ENCODE measurements at places on chromosomes 16 and 17.

DNA sequence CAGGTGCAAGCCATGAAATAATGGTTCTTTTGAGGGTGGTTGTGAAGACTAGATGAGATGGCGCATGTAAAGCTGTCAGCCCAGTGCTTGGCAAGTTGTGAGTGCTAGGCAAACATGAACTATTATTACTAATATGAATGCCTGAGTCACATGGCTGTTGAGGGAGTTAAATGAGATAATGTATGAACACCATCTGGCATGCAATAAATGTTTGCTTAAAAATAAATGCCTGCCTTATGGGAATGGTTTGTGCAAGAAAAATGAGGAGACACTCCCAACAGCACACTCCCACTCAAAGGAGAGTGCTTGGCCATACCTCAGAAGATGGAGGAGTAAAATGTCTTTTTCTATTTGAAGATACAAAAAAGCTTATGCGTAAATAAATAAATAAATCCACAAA, 3.6 kb downstream of the MAPK3 start:
- no peak for DNase-seq

GRCh38 chr16:19690196-19690595, 27.8 kb downstream of the KNOP1 start:
- no peak for DNase-seq

DNA sequence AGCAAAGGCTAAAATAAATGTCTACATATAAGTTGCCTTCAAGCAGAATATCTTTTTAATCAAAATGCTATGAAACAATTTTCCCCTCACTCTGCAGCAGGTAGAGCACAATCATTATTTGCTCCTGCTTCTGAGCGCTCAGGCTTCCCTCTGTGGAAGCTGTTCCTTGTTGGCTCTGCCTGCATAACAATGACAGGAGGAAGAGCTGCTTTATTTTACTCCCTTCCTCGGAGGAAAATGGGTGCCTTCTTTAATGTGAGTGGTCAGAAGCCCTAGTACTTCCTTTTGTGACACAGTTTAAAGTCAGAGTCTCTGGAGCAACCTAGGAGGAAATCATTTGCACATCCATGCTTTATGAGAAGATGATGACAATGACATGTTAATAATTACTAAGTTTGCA, 492.1 kb downstream of the CDH8 start:
- DNase-seq: no peak

GRCh38 chr17:76558198-76559095, 18.6 kb downstream of the PRCD start:
- DNase-seq: peak; percentile 63

DNA sequence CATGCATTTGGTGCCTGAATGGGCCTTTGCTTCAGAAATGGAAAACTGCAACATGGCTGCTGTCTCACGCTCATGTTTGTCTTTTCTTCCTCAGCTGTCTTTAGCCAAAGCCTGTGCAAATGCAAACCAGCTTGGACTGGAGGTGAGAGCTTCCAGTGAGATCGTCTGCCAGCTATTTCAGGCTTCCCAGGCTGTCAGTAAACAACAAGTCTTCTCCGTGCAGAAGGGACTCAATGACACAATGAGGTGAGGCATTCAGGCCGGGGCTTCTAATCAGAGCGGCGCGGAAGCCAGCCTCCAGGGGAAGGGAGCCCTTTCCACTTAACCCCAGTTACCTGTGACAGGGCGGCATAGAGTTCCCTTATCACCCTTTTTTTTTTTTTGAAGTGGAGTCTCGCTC, 14.3 kb downstream of the CCNF start:
- DNase-seq: no peak

DNA sequence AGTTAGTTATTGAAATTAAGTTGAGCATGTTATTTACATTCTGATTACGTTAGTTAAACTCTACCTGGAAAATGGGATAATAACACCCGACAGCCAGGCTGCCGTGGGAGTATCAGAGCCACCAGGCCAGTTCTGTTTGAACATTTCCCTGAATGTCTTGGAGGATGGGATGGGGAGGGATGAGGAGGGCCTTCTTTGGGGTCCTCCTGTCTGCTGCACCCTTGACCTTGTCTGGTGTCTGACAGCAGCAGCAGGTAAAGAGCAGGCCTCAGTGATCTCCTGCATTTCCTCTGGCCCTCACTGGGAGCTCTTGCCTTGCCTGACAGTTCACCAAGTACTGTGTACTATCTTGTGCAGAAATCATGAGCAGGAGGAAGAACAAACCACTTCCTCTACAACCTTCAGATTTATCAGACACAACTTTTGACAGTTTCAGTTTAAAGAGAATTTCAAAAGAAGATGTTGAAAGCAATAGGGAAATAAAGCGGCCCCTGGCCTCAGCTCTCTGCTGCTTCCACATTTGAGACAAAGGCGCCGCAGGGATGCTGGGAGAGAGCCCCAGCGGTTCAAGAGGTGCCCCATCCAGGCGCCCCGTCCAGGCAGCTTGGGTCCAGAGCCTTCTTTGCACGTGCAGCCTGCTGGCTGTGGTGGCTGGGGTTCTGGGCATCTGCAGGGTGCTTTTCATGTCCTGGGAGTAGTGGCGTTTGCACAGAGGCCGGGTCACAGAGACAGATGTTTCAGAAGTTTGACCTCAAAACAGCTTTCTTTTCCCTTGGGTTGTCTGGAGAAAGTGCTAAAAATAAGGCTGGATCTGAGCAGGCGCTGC, 25.3 kb downstream of the CMIP start:
- peak; percentile 92 for DNase-seq

DNA sequence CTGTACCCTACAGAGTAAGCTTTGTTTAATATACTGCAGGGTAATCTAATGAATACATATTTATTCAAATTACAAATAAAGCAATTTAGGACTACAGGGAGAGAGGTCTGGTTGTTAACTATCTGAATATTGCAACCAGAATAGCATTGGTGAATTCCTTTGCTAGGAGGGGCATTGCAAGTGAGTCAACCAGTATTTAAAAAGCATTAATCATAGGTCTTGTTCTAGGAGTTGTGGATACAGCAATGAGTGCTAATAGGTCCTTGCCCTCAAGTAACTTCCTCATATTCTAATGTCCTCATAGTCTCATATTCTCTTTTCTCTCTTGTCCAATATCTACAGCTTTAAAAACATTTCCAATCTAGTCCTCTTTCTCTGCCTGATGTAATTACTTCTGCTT, 531.4 kb downstream of the CDH11 start:
- no peak for DNase-seq

GRCh38 chr17:51463353-51463752, 203.0 kb downstream of the UTP18 start:
- DNase-seq: no peak

DNA sequence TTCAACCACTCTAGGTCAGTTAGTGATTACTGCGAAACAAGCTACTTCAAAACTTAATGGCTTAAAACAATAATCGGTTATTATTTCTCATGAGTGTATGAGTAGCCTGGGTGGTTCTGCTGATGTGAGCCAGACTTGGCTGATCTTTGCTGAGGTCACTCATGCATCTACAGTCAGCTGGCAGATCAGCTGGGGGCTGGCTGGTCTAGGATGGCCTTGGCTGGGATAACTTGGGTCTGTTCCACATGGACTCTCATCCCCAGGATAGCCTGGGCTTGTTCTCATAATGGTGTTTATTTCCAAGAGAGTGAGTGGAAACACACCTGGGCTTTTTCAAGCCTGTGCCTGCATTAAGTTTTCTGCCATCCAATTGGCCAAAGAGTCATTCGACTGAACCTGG, 13.0 kb downstream of the CCDC182 start:
- no peak for DNase-seq

- DNase-seq: no peak
These were observed 44.8 kb downstream of the ADCY7 start for GRCh38 chr16:50311134-50311528.

DNA sequence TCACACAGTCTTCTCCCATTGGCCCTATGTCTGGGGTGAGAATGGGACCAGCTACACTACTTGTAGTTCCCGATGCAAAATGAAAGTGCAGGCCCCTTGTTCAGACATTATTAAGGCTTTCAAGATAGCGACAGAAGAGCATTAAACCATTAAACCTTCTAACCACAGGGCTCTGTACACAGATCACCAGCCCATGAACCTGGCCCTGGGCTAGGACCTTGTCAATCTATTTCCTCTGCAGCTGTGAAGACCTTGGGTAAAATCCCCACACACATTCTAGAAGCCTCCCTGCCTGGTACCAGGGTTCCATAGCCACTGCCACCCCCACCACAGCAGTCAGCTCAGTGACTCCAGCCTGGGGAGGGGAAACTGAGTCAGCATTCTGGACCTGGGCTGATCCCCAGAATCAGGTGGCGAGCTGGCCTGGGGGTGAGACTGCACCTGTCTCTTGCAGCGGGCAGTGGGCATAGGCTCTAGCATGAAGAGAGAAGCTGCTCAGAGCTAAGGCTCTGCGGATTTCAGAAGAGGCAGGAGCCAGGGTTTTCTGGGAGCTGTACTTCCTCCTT, 119.7 kb upstream of the LHX1 start:
- DNase-seq: no peak

- no peak for DNase-seq
These were observed 22.2 kb downstream of the SEC14L1 start for GRCh38 chr17:77163001-77163400.

DNA sequence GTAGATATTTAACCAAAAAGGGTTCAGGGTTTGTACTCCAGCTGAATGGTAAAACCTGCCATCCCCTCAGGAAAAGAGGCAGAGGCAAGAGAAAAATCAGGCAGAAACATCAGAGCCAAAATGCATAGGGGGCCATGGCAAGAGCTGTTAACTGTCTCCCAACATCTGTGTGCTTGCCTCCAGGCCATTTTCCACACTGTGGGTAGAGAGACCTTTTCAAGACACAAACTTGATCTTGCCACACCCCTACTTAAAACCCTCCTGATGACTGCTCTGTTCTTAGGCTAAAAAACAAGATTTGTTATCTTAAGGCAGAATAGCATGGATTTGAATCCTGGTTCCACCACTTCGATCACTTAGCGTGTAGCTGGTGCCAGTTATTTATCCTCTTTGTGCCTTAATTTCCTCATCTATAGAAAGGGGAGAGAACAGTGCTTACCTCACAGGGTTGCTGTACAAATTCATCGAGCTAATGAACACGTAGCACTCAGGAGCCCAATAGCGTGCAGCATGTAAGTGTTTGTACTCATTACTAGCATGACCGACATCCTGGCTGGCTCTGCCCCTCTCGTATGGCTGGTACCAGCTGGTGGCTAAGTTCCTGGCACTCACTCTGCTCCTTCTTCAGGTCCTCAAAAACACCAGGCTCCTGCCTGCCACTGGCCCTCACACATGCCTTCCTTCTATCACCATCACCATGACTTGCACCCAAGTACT, 25.8 kb downstream of the STAT3 start:
- no peak for DNase-seq

DNA sequence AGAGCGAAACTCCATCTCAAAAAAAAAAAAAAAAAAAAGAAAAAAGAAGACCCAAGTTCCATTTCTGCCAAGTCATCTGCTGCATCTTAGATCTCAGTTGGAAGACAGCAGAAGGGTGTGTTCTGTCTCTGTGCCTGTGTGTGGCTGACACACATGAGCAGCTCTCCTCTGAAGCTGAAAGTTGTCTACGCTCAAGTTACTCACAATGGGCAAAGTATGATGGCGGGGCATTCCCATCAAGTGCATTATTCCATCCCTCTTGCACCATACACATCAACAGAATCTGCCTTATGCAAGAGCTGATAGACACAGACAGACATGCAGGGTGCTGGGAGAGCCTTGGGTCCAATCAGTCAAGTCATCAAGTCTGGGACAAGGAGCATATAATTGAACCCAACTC, 402.2 kb downstream of the XYLT1 start:
- no peak for DNase-seq

DNA sequence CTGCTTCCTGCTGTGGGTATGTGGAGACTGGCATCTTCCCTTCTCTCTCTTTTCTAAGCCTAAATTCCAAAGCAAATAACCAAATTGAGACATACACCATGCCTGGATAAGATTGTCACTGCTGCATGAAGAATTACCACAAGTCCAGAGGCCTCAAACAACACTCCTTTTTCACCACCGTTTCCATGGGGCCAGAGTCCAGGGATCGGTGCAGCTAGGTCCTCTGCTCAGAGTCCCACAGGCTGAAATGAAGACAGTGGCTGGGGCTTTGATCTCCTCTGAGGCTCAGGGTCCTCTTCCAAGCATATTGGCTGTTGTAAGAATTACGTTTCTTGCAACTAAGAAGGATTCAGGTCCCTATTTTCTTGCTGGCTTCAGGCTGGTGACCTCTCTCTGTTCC, 130.4 kb downstream of the SLC39A11 start:
- no peak for DNase-seq

- no peak for DNase-seq
These were observed 41.7 kb upstream of the IL34 start for GRCh38 chr16:70604407-70605282.

GRCh38 chr17:56629531-56630075, 36.1 kb downstream of the NOG start:
- DNase-seq: peak; percentile 14

- no peak for DNase-seq
These were observed 13.6 kb downstream of the MAP3K3 start for GRCh38 chr17:63635787-63636186.

GRCh38 chr16:84481051-84481735, 23.3 kb downstream of the MEAK7 start:
- DNase-seq: no peak

GRCh38 chr16:15571557-15571956, 71.4 kb downstream of the MARF1 start:
- DNase-seq: no peak
